Hindlimb muscle (tissue), 1 donor: ENCODE measurements at places on chromosomes 4 and X.
A peak's percentile ranks its signal among the peaks of the same experiment; 100 is the strongest.

DNA sequence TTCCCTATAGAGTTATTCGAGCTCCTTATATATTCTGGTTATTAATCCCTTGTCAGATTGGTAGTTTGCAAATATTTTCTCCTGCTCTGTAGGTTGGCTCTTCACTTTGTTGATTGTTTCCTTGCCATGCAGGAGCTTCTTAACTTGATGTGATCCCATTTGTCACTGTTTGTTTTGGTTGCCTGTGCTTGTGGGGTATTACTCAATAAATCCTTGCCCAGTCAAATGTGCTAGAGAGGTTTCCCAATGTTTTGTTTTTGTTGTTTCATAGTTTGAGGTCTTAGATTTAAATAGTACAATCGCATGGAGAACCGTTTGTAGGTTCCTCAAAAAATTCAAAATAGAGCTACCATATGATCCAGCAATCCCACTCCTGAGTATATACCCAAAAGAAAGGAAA lies 2.3 kb upstream of the SYTL5 start:
- no peak for DNase-seq

DNA sequence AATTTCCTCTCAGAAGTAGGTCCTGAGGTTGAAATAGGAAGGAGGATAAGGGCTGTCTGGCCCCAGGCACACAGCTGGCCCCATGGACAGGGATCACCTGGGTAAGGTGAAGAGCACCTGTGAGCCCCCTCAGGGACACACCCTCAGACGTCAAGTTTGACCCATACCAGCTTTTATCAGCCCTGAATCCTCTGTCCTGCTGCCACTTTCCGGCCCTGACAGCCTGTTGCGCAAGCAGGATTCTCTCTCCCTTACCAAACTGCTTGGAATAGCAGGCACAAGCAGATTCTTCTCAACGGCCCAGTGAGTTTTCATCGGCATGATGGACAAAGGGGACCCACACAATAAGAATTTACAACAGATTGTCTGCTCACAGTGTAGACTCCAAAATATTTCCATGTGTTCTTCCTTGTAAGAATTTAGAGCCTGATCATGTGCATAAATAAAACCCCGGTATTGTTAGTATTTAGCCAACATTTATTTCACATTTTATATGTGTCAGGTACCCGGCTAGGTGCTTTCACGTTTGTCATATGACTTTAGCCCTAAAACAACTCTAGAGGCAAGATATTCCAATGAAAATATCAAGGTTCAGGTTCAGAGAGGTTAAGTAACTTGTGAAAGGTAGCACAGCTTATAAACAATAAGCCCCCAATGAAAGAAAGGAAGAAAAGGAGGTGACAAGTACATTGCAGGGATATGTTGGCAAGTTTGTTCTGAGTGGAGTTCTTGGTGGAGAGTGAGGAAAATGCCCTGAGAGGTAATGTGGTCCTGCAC lies 107.2 kb upstream of the KIT start:
- no peak for DNase-seq

- no peak for DNase-seq
These were observed 23.3 kb upstream of the PPP2R2C start for GRCh38 chr4:6495736-6496135.

DNA sequence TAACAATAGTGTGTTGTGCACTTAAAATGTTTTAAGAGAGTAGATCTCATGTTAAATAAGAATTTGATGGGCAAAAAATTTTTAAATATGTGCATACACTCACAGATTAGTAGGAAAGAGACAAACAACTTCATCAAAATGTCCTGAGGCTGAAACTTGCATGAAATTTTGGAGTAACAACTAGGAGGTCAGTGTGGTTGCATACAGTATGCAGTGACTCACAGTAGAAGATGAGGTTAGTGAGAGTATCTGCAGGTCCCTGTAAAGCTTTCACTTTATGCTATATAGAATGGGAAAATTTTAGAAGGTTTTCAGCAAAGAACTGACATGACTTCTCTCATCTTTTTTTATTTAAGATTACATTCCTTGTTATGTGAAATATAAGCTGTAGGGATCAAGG lies 453.1 kb upstream of the KLHL4 start:
- DNase-seq, result no peak

- DNase-seq, result peak; percentile 62
These were observed 101.2 kb upstream of the KLF3 start for GRCh38 chr4:38562751-38563198.
